K562 (cell line): ENCODE measurements at places on chromosomes 16 and 17. TPM values are rescaled to one million over a fixed set of nuclear protein-coding genes. Genes with fewer than 3 reads are reported as not detected.

DNA sequence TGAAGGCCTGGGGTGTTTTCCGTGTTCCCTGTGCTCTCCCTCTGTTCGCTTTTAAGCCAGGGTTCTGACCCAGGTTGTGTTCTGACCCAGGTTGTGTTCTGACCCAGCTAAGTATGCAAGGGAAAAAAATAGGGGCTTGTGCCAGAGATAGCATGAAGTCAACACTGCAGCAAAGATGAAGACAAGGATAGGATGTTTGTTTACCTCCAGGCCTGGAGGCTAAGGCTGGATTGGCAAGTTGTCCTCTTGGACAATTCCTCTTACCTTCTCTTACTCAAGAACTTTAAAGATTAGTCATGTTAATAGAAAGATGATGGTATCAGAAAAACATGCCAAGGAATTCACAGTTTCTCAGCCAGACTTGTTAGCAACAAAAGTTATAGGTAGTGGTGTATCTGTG lies 19.4 kb downstream of the LYRM9 start:
- no peak overlapping the region for H3K4me3 ChIP-seq
- no peak for DNase-seq
- no peaks in the 10 kb centered on the region for H3K4me1 ChIP-seq
- H3K27me3 ChIP-seq: peaks cover 27% of the 10 kb centered on the region

- H3K36me3 ChIP-seq: peaks cover 65% of the 10 kb centered on the region
- H3K4me3 ChIP-seq: no peak overlapping the region
- H3K4me1 ChIP-seq: no peaks in the 10 kb centered on the region
These were observed 27.9 kb upstream of the ARL6IP1 start for GRCh38 chr16:18829251-18829650.

The RAB26 gene
- total RNA-seq: 3.0 and 3.1 TPM in 2 replicates

The TRIM25 gene
- total RNA-seq: 46.6 and 49.5 TPM in 2 replicates

GRCh38 chr17:33013596-33014375 lies 22.1 kb downstream of the SPACA3 start:
- no peak for DNase-seq
- H3K27me3 ChIP-seq: peaks cover 76% of the 10 kb centered on the region
- H3K27ac ChIP-seq: no peak overlapping the region
- no peak overlapping the region for H3K4me3 ChIP-seq
- H3K4me1 ChIP-seq: no peaks in the 10 kb centered on the region; the same call in 2 of the 3 replicates

GRCh38 chr16:29644338-29644857 lies 18.6 kb upstream of the SPN start:
- peak overlapping the region; percentile 40; the same call in 1 of the 3 replicates for H3K27ac ChIP-seq
- no peak for DNase-seq
- H3K36me3 ChIP-seq: no peaks in the 10 kb centered on the region

DNA sequence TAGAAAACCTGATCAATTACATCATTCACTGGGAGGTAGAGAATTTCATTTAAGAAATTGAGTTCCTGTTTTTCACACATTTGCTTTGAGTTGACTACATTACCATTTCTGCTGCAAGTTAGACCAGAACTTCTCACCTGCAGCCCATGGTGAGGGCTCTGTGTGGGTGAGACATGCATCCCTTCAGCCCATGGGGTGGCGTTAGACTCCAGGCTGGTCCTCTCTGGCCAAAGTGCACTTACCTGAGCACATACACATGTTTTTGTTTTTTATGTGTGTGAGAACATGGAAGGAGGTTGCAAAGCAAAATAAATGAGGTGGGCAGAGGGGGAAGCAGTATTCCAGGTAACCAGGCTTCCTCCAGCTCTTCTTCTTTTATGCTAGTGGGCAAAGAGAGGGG lies 470.2 kb downstream of the PMP22 start:
- no peaks in the 10 kb centered on the region for H3K4me1 ChIP-seq
- no peaks in the 10 kb centered on the region for H3K27me3 ChIP-seq
- no peaks in the 10 kb centered on the region for H3K36me3 ChIP-seq
- DNase-seq: no peak
- no peak overlapping the region for H3K4me3 ChIP-seq

- H3K4me3 ChIP-seq: peak overlapping the region; percentile 94; the same call in 1 of the 2 replicates
- H3K27me3 ChIP-seq: no peaks in the 10 kb centered on the region
- no peak overlapping the region; the same call in 2 of the 3 replicates for H3K27ac ChIP-seq
- peaks cover 16% of the 10 kb centered on the region; the same call in 2 of the 3 replicates for H3K4me1 ChIP-seq
- DNase-seq: no peak
These were observed 1.5 kb downstream of the N4BP1 start for GRCh38 chr16:48608452-48608851.

- peaks cover 9% of the 10 kb centered on the region; the same call in 2 of the 3 replicates for H3K4me1 ChIP-seq
- no peak for DNase-seq
- no peak overlapping the region for H3K4me3 ChIP-seq
- no peaks in the 10 kb centered on the region for H3K36me3 ChIP-seq
- H3K27me3 ChIP-seq: peaks cover 3% of the 10 kb centered on the region; the same call in 2 of the 3 replicates
These were observed 32.0 kb upstream of the SNN start for GRCh38 chr16:11636172-11636721.

The CPHXL2 gene
- total RNA-seq: not detected in 2 replicates

The TMEM238L gene
- not detected in 2 replicates for total RNA-seq

- H3K4me1 ChIP-seq: no peaks in the 10 kb centered on the region
- H3K27ac ChIP-seq: no peak overlapping the region
- no peak for DNase-seq
These were observed 31.1 kb downstream of the HEATR6 start for GRCh38 chr17:60047590-60047989.

- H3K4me3 ChIP-seq: no peak overlapping the region
- H3K27ac ChIP-seq: no peak overlapping the region
- no peak for DNase-seq
- no peaks in the 10 kb centered on the region for H3K27me3 ChIP-seq
- peaks cover 13% of the 10 kb centered on the region for H3K36me3 ChIP-seq
These were observed 36.6 kb downstream of the PHLPP2 start for GRCh38 chr16:71687861-71688260.

DNA sequence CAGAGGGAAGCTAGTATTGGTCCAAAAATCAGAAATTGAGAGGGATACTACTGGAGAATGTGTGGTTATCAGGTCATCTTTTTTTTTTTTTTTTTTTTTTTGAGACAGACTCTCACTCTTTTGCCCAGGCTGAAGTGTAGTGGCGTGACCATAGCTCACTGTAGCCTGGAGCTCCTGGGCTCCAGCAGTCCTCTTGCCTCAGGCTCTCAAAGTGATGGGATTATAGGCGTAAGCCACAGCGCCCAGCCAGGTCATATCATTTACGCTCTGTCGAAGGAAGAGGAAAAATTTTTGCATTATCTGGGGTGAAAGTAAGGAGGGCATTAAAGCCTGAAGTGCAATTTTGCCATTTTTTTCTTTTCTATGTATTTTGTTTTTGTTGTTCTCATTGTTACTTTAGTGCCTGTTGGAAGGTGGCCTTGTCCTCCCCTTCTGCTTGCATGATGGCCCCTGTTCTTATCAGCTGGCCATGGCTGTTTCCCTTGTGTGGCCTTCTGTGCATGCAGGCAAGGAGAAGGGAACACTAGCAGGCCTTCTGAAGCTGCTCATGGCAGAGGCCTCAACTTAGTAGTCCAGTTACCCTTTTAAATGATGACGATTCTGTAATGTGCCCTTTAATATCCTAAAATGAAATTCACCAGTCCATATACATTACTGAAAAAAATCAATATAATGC lies 118.3 kb downstream of the SPECC1 start:
- H3K4me3 ChIP-seq: no peak overlapping the region
- H3K27me3 ChIP-seq: no peaks in the 10 kb centered on the region
- H3K4me1 ChIP-seq: no peaks in the 10 kb centered on the region
- no peaks in the 10 kb centered on the region for H3K36me3 ChIP-seq
- no peak for DNase-seq

DNA sequence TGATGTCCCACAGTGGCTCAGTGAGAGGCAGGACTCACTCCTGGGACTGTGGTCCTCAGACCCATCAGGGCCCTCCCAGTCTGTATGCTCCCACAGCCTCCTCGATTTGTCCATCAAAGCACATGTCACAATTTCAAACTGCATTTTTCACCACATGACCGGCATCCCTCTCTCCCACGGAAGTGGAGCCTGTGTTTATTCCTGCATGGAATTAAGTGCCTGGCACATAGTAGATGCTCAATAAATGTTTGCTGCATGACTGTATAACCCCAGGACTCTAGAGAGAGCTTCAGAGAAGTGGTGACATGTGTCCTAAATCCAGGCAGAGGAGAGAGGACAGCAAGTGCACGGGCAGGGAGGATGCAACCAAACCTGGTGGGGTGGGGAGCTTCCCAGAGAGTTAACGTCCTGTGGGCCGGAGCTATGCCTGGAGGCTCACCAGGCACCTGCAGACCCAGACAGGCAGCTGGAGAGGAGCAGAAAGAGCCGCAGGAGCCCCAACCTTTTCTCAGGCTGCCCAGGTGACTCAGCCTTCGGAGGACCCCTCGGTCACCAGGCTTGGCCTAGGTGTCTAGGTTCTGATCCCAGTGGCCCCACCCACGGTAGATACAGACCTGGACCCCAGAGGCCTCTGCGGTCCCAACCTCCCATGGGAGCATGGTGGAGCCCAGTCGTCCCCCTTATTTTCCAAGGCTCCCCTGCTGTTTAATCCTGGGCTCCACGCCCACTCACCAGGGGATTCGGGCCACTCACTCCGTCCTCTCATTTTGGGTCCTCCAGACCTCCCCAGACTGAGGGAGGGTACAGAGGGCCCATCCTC lies 5.8 kb downstream of the CDH5 start:
- H3K27ac ChIP-seq: no peak overlapping the region
- no peaks in the 10 kb centered on the region; the same call in 1 of the 2 replicates for H3K4me1 ChIP-seq

DNA sequence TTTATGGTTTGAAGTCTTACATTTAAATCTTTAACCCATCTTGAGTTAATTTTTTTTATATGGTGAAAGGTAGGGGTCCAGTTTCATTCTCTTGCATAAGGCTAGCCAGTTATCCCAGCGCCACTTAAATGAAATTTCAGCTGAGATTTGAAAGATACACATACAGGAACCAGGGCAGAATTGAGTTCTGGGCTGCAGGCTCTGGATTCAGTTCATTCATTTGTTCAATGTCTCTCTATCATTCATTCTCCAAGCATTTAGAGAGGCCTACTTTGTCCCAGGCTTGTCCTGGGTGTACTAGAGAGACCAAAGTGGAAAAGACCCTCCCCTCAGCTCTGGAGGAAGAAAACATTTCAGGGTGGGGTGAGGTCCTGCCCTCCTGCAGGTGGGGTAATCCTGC lies 577 bp upstream of the TRIM72 start:
- no peak overlapping the region for H3K4me3 ChIP-seq
- no peak overlapping the region for H3K27ac ChIP-seq
- no peaks in the 10 kb centered on the region; the same call in 1 of the 3 replicates for H3K4me1 ChIP-seq
- no peak for DNase-seq
- H3K27me3 ChIP-seq: no peaks in the 10 kb centered on the region

- no peaks in the 10 kb centered on the region for H3K36me3 ChIP-seq
- H3K4me1 ChIP-seq: peaks cover 2% of the 10 kb centered on the region
- H3K27ac ChIP-seq: no peak overlapping the region
- H3K4me3 ChIP-seq: no peak overlapping the region
- peaks cover 5% of the 10 kb centered on the region for H3K27me3 ChIP-seq
- no peak for DNase-seq
These were observed 31.1 kb upstream of the SLC47A1 start for GRCh38 chr17:19502517-19502916.

DNA sequence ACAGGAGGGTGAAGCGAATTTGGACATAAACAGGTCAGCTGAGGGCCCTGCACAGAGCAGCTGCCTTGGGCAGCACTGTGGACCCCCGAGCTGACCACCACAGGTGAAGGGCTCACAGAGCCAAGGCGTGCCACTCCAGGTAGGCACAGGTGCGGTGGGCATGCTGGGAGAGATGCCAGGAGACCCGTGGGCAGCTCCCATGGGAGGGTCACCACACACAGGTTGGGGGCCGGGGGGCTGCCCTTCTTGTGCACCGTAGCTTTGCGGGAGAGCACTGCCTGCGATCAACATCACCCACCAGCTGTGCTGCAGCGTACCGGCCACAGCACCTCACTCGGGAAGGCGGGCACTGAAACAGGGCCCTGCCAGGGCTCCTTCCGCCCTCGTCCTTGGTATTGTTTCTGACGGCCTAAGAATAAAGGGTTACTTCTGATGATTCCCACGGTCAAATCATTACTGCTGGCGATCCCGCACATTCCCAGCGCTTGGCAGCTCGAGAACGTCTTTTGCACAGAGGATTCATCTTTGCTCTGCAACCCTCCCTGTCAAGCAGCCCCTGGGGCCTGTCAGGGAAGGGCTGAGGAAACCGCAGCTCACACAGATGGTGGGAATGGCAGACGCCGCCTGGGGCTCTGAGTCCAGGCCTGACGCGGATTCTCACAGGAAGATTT lies 181.7 kb downstream of the BANP start:
- peak; percentile 22 for DNase-seq
- peaks cover 23% of the 10 kb centered on the region for H3K4me1 ChIP-seq
- H3K36me3 ChIP-seq: no peaks in the 10 kb centered on the region
- no peak overlapping the region for H3K27ac ChIP-seq
- H3K27me3 ChIP-seq: peaks cover 36% of the 10 kb centered on the region; the same call in 2 of the 3 replicates

- H3K36me3 ChIP-seq: peaks cover 4% of the 10 kb centered on the region; the same call in 2 of the 3 replicates
- H3K27me3 ChIP-seq: no peaks in the 10 kb centered on the region
- H3K27ac ChIP-seq: no peak overlapping the region
- H3K4me3 ChIP-seq: no peak overlapping the region
- peaks cover 8% of the 10 kb centered on the region; the same call in 2 of the 3 replicates for H3K4me1 ChIP-seq
- DNase-seq: no peak
These were observed 84.8 kb upstream of the CACNG5 start for GRCh38 chr17:66750116-66750515.

GRCh38 chr16:83698964-83699363 lies 108.8 kb upstream of the HSBP1 start:
- no peak overlapping the region for H3K27ac ChIP-seq
- H3K4me3 ChIP-seq: no peak overlapping the region
- no peaks in the 10 kb centered on the region for H3K36me3 ChIP-seq
- no peaks in the 10 kb centered on the region for H3K4me1 ChIP-seq

GRCh38 chr17:40510328-40510648 lies 8.9 kb upstream of the TNS4 start:
- no peak overlapping the region for H3K4me3 ChIP-seq
- no peak overlapping the region for H3K27ac ChIP-seq
- peaks cover 17% of the 10 kb centered on the region for H3K4me1 ChIP-seq
- H3K27me3 ChIP-seq: no peaks in the 10 kb centered on the region
- no peak for DNase-seq

DNA sequence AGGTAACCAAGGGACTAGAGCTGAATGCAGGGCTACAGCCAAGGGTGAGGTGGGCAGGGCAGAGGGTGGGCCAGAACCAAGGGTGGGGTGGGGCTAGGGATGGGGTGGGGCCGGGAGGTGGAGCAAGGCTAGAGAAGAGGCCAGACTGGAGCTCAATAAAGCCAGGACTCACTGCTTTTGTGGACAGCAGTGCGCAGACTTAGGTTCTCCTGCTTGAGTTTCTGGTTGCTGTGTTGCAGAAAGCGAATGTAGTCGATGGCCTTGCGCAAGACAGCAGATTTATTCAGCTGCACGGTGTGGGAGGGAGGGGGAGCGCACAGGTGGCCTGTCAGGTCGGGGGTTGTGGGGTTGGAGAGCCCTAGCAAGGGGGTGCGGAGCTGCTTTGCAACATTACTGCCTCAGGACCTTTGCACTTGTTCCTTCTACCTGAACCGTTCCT lies 18.7 kb downstream of the SREBF1 start:
- no peak overlapping the region for H3K27ac ChIP-seq
- H3K4me3 ChIP-seq: no peak overlapping the region
- peaks cover 97% of the 10 kb centered on the region; the same call in 2 of the 3 replicates for H3K36me3 ChIP-seq
- peaks cover 94% of the 10 kb centered on the region for H3K4me1 ChIP-seq
- H3K27me3 ChIP-seq: no peaks in the 10 kb centered on the region

The OGFOD1 gene
- 69.5 and 71.1 TPM in 2 replicates for total RNA-seq

The COQ9 gene
- total RNA-seq: 63.3 and 63.7 TPM in 2 replicates

The RASD1 gene
- total RNA-seq: 0.11 and 0.16 TPM in 2 replicates

The GOSR2 gene
- total RNA-seq: 48.6 and 54.3 TPM in 2 replicates

The CIBAR2 gene
- total RNA-seq: not detected in 2 replicates
